Foreskin melanocyte (primary cell): ENCODE measurements at places on chromosomes 7 and 10.

GRCh38 chr7:47100817-47101435, 481.0 kb downstream of the TNS3 start:
- DNase-seq: peak; percentile 38

GRCh38 chr10:2949948-2950354, 117.4 kb upstream of the PFKP start:
- DNase-seq: no peak

DNA sequence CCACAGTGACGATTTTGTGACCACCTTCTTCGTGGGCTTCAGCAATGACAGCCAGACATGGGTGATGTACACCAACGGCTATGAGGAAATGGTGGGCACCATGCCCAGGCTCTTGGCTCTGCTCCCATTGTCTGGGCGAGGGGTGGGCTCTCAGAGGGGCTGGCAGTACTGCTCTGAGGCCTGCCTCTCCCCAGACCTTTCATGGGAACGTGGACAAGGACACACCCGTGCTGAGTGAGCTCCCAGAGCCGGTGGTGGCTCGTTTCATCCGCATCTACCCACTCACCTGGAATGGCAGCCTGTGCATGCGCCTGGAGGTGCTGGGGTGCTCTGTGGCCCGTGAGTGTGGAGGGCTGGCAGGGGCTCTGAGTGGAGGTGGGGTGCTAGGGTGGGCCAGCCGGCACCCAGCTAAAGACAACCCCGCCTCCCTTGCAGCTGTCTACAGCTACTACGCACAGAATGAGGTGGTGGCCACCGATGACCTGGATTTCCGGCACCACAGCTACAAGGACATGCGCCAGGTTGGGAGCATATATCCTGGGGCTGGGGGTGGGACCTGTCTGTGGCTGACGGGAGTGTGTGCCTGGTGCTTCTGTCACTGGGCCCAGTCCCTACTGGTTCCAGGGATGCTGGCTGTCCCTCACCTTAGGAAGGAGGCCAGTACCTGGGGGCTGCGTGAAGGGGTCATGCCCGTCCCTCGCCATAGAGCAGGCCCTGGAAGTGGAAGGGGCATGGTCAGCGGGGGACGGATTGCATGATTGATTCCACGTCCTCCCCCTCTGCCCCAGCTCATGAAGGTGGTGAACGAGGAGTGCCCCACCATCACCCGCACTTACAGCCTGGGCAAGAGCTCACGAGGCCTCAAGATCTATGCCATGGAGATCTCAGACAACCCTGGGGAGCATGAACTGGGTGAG, 6.8 kb downstream of the AEBP1 start:
- no peak for DNase-seq

- DNase-seq: no peak
Measured at GRCh38 chr7:98203964-98204605, 7.2 kb upstream of the BHLHA15 start.

DNA sequence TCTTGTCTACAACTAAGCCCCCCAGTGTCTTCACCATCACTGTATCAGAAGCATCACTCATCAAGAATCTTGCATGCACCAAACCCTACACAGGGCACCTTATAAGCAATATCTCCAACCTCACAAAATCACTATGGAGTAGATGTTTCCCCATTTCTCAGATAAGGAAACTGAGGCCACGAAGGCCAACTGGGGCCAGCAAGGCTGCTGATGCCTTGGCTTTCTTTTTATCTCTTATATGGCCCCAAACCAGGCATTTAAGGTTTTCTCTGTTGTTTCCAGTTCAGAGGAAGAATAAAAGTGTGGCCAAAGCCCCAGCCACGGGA, 47.3 kb upstream of the NPFFR1 start:
- DNase-seq: no peak

DNA sequence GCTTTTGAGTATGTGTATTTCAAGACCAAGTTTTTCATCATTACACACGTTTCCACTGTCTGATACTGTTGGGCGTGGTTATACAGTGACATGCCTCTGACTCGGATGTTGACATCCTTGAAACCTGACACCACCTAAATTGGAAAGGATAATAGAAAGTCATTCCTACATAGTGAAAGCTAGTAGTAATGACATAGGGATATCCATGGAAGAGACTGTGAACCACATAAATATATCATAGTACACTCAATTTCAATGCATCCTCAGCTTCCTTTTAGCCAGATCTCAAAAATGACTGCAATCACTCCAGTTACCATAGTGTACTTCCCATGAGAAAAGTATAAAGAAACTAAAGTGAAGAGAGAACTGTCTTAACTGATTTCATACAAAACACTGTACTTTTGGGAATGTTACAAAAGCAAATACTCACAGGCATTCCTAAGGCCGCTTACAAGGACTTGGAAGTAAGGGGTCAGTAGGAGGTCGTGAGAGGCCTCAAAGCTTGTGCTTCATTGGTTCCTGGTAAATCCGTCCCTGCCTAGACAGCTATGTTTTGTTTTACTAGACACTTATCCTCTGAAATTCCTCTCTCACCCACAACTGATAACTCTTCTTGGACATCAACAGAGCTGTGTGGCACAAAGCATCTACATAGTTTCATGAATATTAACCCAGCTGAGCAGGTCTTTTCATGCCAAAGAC, 71.8 kb upstream of the VWDE start:
- DNase-seq: no peak

- peak; percentile 58 for DNase-seq
Measured at GRCh38 chr7:106050746-106051117, 61.4 kb downstream of the SYPL1 start.

- DNase-seq: no peak
Measured at GRCh38 chr7:35760143-35760745, 40.6 kb upstream of the SEPTIN7 start.

DNA sequence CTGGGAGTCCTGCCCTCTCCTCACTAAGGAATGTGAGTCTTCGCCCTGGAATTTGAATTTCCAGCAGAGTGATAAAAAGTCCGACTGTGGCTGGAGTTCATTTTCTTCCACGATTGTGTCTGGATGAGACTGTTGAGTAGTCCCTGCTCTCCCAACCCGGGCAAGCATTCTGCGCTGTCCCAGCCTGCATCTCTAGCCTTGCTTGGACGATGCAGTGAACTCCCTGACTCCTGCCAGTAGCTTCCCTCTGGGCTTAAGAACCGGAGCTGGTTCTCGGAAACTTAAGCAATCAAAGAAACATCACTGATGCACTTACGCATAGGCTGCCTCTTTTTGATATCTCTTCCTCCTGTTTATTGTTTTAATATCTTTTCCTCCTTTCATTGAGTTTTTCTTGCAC, 116.0 kb upstream of the FZD8 start:
- DNase-seq: no peak

DNA sequence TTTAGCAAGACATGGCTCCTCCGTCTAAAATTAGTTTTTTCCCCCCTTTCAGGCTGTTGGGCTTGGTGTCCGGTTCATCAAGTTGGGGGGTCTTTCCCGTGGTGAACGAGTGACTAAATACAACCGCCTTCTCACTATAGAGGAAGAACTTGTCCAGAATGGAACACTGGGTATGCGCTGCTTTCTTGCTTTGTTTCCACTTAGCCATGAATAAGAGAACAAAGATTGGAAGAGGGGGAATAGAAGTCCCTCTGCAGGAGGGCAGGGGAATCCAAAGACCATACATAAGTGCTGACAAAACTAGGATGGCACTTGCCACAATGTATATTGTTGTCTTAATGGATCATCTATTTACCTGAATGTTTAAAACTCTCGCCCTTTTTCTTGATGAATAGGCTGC, 30.5 kb downstream of the ENO4 start:
- DNase-seq: no peak

DNA sequence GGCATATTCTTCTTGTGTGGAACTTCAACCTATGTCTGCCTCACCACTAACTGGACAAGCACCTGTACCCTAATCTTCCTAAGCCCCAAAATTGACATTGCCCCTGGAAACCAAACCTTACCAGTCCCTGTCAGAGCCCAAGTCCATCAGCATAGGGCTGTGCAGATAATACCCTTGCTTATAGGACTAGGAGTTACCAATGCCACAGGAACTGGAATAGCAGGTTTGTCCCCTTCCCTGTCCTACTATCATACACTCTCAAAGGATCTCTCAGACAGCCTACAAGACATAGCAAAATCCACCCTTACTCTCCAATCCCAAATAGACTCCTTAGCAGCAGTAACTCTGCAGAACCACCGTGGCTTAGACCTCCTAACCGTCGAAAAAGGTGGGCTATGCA, 19.8 kb downstream of the ZNF107 start:
- no peak for DNase-seq

DNA sequence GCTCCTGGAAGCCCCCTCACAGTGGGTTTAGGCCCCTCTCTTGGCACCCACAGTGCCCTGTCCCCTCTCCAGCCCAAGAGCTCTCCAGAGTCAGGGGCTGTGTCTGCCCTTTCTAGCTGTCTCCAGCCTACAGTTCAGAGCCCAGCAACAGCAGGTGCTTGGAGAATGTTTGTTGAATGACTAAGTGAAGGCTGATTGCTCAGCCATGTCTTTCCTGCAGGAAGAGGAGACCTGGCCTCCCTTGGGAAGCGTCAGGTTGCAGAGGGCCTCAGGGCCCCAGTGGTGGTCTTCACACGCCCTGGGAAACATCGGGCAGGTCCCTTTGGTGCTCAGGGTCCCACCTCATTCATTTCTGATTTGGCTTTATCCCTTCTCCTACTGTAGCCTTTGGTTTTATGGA, 62.5 kb downstream of the GTF2IRD1 start:
- DNase-seq: no peak

DNA sequence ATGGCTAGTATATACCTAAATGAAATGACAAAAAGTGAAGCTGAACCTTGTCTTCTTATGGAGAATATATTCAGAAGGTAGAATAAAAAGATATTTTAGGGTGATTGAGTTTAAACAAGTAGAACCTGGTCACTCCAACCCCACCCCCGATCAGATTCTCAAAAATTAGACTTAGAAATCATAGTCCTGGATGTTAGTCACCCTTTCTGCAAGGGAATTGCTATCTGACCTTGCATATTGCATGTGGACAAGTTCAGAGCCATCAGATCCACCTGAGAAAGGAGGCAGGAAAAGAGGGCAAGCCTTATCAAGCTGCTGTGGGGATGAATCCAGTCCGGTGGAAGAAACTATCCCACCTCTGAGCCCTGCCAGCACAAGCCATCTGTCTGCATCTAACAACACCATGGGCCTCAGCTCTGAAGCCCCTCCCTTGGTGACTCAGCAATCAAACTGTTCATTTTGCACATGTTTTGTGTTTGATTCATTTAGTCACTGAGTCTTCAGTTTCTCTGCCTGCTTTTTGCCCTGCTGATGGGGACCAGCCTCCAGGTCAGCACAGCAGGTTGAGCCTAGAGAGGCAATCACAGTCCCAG, 727.3 kb downstream of the AUTS2 start:
- DNase-seq: no peak

GRCh38 chr7:131506597-131506996, 49.8 kb downstream of the PODXL start:
- no peak for DNase-seq

DNA sequence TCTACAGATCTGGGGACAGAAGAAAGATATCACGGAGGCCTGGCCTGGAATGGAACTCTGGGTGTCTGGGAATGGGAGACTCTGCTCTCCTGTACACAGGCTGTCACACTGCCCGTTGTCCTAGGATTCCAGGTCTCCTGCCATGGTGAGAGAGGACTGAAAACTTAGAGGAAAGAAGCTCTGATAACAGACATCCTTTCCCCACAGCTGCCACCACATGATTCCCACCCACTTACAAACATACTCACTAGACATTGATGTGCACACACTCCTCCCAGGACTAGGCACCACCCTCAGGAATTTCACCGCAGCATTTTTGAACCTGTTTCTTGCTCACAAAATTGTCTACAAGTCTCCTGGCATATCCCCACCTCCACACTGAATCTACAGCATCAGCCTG, 5.7 kb downstream of the ZNF92 start:
- no peak for DNase-seq

GRCh38 chr10:69208761-69209160, 11.4 kb upstream of the HKDC1 start:
- no peak for DNase-seq

DNA sequence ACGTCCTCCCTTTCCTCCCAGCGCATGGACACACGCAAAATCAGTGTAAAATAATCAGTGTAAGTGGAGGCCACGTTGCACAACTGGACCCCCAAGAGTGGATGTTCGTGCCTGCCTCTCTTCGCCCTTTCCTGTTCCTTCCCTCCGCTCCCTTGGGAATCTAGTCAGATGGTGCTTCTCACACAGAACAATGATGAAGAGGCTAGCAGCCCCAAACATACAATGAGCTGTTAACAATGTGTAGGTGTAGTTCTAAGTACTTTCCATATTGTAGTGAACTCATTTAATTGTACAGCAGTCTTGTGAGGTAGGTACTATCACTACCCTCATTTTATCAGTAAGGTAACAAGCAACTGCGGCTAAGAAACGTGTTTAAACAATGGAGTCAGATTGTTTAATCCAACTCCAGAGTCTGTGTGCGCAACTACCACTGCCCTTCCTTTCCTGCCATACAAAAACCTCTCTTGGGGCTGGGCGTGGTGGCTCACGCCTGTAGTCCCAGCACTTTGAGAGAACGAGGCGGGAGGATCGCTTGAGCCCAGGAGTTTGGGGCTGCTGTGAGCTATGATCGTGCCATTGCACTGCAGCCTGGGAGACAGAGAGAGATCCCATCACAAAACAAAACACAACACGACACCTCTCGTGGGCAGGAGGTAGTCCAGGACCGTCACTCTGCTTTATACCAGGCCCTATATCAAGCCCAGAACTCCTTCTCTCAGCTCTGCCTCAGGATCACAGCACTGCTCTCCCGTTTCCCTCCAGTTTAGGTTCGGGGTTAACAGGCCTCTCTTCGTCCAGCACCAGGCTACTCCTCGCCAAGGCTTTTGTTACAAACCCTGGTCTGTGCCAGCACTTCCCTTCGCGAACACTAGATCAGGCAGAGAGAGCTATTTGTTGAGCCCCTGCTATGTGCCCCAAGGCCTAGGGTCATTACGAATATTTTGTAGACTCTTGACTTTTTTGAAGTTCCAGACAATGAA, 1.1 kb downstream of the FKBP9 start:
- DNase-seq: peak; percentile 59

DNA sequence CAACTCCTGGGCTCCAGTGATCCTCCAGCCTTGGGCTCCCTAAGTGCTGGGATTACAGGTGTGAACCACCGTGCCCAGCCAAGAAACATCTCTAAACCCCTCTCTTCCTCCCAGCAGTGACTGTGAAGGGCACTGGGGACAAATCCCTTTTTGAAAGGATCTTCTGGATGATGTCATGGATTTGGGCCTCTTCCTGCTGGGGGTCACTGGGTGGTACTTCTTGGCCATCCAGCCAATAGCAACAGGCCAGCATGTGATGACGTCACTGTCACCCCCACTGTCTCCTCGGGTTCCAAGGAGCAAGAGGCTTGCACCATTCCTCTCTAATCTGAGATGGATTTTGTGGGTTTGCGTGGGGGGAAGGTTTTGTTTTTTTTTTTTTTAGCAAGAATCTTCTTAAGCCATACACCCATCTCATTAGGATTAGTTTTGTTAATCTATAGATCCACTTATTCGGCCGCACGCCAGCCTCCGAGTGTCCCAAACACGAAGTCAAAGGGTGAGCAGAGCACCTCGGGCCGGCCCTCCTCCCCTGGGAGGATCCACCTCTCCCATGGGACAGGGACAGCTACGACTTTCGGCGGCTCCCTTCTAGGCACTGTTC, 29.4 kb upstream of the TNRC18 start:
- DNase-seq: no peak
